Muscle of leg (tissue), 16 donors: ENCODE measurements at places on chromosomes 3 and 15. TPM values are rescaled to one million over a fixed set of nuclear protein-coding genes. Genes with fewer than 3 reads are reported as not detected.

Gene CEMIP
- total RNA-seq, result 0.93 TPM

Gene ZNF860
- total RNA-seq, result 0.62 TPM

Gene TMCO5A
- not detected for total RNA-seq

Gene SOX2
- 0.22 TPM for total RNA-seq

Gene CACNA2D3
- total RNA-seq, result 1.4 TPM

Gene GOLGA8S
- 0.18 TPM for total RNA-seq

Gene HCLS1
- 4.1 TPM for total RNA-seq

Gene FOXB1
- not detected for total RNA-seq

Gene PDHB
- 78.8 TPM for total RNA-seq

Gene PDE12
- total RNA-seq, result 6.6 TPM

Gene EPHB1
- 3.5 TPM for total RNA-seq
